ENCODE measurements at places on chromosomes 7 and 10. TPM values are rescaled to one million over a fixed set of nuclear protein-coding genes. Genes with fewer than 3 reads are reported as not detected.

Gene CALHM1
- total RNA-seq, result not detected

Gene COL28A1
- total RNA-seq, result 0.26 TPM

Gene GRM3
- total RNA-seq, result not detected

Gene PLEKHS1
- total RNA-seq, result not detected

Gene SMKR1
- total RNA-seq, result 13.1 TPM

Gene NPSR1
- total RNA-seq, result not detected

Gene GLI3
- total RNA-seq, result 9.6 TPM

Gene SRRM3
- 3.2 TPM for total RNA-seq

Gene SKAP2
- total RNA-seq, result 18.4 TPM

Gene TBL2
- 62.8 TPM for total RNA-seq

Gene THSD7A
- total RNA-seq, result 0.06 TPM

Gene OLAH
- not detected for total RNA-seq

Gene TMEM26
- not detected for total RNA-seq

Gene SFTPD
- total RNA-seq, result not detected

Gene FAM25G
- not detected for total RNA-seq

Gene FKBP14
- total RNA-seq, result 9.0 TPM

Gene MYO3A
- total RNA-seq, result not detected

Gene SPDYE9
- total RNA-seq, result not detected

Gene GPR146
- 2.0 TPM for total RNA-seq

Gene VPS41
- total RNA-seq, result 23.2 TPM

Gene SNCG
- total RNA-seq, result 0.86 TPM

Gene MSMB
- total RNA-seq, result not detected

Gene SLC26A3
- not detected for total RNA-seq

Gene LZTS2
- 58.3 TPM for total RNA-seq

Gene ACHE
- total RNA-seq, result 1.3 TPM

Gene FAM241B
- total RNA-seq, result 37.5 TPM

Gene MBL2
- 0.17 TPM for total RNA-seq

Gene TSPAN15
- 186 TPM for total RNA-seq

Gene SEMA3A
- total RNA-seq, result 16.9 TPM

Gene GRID2IP
- not detected for total RNA-seq

Gene AKR1C1
- 3.2 TPM for total RNA-seq

All from PC-3 (cell line).